ENCODE measurements at places on chromosomes 3 and 15.

GRCh38 chr15:75723847-75724660 lies 11.4 kb upstream of the CSPG4 start:
- no peak for DNase-seq

- DNase-seq: no peak
Measured at GRCh38 chr15:100721758-100722550, 119.6 kb downstream of the ASB7 start.

DNA sequence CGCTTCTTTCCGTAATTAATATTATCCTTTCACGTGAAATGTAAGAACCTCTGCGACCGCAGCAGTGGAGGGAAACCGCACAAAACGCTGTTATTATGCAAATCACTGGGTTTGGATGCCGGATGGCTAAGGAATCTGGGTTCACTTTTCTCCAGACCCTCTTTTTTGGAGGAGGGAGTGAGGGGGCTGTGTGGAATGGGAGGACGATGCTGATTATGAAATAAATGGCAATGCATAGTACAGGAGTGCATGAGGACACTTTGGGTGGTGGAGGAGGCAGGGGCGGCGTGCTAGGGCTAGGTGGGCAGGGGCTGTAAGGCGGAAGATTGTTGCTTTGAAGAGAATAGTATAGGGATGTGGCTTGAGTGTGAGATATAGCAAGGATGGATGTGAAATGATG lies 1.8 kb downstream of the CADM2 start:
- DNase-seq: no peak

GRCh38 chr3:51887620-51888019 lies 12.2 kb upstream of the IQCF5 start:
- no peak for DNase-seq
